ENCODE measurements at places on chromosomes 2 and 18.

- no peak for DNase-seq
Measured at GRCh38 chr2:42856891-42857632, 64.7 kb upstream of the HAAO start.

DNA sequence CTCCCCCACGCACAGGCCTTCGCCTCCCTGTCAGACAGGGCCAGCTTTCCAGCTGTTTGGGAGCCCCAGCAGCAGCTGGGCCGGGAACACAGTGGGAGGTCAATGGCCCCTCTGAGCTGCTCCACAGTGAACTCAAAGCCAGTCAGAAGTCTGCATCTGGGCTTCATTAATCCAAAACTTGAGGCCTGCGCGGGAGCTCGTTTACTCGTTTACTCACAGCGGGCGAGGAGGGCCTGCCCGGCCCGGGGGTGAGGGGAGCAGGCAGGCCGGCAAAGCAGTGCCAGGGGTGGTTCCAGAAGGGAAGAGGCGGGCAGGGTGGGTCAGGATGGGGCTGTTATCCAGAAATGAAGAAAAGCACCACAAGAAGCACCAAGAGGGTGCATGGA lies 36.8 kb upstream of the SEMA4C start:
- DNase-seq = no peak

DNA sequence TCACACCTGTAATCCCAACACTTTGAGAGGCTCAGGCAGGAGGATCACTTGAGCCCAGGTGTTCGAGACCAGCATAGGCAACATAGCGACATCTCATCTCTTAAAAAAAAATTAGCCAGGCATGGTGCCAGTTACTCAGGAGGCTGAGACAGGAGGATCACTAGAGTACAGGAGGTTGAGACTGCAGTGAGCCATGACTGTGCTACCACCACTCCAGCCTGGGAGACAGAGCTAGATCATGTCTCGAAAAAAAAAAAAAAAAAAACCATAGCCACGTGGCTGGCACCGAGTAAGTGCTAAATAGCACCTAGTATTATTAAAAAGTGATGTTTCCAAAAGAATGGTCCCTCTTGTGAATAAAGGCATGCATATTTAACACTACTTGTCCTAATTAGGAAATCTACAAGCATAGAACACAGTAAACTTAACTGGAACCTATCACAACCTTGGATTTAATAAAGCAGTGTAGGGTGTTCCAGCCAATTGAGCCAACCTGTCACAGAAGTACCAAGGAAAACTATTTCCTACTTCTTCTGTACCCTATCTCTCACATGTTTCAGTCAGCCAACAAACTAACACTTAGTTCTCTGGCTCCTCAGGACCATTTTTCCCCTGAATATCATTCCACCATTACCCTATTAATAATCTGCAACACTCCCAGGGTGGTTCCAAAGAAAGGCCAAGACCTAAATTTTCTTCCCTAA lies 8.8 kb downstream of the RAB1A start:
- no peak for DNase-seq

DNA sequence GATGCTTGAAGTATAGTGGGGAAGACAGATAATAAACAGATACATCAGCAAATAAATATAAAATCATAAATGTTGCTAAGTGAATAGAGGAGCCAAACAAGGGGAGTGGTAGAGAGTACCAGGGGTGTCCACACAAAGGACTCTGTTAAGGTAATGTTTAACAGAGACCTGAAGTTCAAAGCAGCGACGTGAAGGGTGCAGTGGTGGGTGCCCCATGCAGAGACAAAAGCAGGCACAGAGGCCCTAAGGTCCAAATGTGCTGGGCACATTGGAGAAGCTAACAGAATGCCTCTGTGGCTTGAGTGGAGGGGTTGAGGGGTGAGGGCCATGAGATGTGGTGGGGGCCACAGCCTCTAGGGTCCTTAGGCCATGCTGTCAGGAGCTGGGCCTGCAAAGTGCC lies 109.1 kb downstream of the POLE4 start:
- no peak for DNase-seq

DNA sequence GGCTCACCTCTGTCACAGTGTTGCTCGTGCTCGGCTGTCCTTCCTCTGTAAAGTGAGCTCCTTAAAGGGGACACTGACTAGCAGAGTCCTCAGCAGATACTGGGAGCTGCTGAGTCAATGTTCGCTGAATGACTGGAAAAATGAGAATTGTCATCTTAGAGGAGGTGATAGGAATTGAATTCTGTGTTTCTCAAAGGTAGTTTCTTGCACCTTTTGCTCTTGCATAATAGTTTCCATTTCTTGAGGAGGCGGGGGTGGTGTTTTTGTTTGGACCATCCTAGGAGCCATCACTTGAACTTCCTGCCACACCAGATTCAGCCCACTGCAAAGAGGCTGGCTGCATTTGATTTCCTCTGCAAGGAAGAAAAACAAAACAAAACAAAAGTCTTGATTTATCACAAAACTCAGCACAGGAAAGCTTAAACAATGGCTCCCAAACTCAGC lies 11.4 kb upstream of the RFX8 start:
- peak; percentile 31 for DNase-seq

DNA sequence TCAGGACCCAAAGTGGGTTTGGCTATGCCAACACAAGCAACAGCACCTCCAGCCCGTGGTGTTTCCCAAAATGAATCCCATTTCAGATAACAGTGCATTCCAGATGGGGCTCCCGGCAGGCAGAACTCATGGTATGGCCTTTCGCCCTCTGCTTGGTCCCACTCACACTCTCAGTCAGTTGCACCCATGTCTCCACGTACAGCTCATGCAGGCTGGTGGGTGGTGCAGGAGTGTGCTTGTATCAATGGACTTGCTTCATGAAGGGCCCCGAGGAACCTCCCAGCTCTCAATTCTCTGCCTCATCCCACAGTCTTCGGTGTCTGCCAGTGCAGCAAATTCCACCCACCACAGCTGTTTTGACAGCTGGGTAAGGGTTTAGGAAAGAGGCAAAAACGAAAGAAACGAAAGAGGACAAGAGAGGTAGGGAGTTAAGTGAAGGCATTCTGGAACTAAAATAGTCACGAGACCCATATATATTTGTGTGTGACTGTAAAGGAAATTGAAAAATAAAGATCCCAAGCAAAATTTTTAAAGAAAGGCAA lies 278.1 kb downstream of the DCDC2C start:
- DNase-seq = no peak

DNA sequence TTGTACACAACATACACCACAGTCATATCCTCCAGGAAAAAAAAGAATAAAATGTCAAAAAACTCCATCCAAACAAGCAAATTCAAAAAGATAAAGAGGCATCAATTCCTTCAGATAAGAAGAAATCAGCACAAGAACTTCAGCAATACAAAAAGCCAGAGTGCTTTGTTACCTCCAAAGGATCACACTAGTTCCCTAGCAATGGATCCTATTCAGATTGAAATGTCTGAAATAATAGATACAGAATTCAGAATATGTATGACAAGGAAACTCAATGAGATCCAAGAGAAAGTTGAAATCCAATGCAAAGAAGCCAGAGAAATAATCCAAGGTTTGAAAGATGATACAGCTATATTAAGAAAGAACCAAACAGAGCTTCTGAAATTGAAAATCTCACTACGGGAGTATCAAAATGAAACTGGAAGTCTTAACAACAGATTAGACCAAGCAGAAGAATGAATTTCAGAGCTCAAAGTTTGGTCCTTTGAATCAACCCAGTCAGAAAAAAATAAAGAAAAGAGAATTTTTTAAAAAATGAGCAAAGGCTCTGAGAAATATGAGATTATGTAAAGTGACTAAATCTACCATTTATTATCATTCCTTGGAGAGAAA lies 80.6 kb downstream of the TRABD2A start:
- no peak for DNase-seq

DNA sequence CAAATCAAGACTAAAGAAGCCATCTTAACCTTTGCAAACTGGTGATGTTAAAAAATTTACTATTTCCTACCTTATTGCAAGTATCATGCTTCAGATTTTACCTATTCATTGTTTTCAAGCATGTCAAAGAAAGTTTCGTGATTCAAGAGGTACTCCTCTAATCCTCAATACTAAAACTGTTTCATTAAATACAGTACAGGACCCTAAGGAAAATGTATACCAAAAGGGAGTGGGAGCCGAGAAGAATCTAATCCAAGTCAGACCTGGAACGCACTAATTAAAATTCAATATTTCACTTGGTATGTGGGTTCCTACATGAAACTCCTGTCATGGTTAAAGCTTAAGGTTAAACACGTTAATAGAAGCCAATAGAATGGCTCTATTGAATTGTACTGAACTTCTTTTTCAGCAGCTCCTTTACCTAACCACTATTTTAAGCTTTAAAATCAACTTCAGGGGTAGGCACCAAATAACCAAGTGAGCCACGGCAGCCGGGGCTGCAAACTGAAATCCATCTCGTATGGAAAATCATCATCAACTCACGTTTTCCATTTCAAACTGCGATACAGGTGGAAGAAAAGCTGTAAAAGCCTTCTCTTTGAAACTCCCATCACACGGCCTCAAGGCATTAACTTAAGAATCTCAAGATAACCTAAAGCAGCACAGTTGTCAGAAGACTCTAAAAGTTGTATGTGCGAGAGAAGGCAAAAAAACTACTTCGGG lies 188.8 kb downstream of the ZEB2 start:
- peak; percentile 2 for DNase-seq

GRCh38 chr2:177058747-177059146 lies 153.8 kb upstream of the HNRNPA3 start:
- no peak for DNase-seq

- no peak for DNase-seq
Measured at GRCh38 chr18:77815666-77816338, 566.2 kb downstream of the GALR1 start.

DNA sequence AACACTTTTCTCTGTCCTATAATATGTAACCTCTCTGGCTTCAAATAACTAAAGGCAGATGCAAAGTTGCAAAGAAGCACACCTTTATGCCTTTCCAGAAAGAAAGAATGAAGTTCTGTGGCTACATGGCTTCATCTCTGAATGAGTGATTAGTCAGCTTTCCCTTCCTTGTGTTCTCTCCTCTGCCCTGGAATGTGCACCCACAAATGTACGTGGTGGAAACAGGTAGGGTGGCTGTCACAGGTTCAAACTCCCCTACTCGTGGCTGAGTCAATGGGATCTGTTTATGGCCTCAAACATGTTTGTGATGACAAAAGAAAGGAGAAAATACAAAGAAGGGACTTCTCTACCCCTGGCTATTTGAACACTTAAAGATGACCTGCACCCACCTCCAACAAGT lies 55.5 kb upstream of the ACVR2A start:
- no peak for DNase-seq

- no peak for DNase-seq
Measured at GRCh38 chr2:26522325-26522724, 44.4 kb upstream of the OTOF start.

- DNase-seq = no peak
Measured at GRCh38 chr2:217231212-217231611, 371.3 kb upstream of the TNP1 start.

GRCh38 chr2:202758128-202758527 lies 113.4 kb downstream of the ICA1L start:
- no peak for DNase-seq

DNA sequence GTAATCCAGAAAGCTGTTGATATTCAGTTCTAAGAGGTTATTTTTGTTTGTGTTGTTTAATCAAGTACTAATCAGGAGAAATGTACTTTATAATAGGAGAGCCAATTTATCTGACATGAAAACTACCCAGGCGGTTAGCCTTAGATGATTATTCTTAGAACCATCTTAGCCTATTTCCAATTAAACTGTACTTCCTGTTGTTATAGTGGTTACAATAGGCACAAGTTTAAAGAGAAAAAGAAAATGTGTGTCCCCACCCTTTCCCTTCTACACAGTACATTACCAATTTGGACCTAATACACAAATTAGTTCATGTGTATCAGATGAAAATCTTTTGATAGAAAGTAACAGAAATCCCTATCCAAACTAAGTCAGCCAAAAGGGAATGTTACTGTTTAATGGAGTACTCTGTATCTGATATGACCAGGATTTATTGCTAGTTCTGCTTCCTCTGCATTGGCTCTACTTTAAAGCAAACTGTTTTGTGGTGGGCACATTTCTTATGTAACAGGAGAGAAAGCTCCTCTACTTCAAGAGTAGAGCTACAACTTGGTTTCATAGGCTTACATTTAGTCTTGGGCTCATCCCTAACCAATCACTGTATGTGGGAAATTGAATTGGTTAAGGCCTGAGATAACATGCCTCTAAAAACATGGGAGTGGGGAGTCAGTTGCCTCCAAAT lies 217.9 kb downstream of the UBE2E3 start:
- DNase-seq = no peak

DNA sequence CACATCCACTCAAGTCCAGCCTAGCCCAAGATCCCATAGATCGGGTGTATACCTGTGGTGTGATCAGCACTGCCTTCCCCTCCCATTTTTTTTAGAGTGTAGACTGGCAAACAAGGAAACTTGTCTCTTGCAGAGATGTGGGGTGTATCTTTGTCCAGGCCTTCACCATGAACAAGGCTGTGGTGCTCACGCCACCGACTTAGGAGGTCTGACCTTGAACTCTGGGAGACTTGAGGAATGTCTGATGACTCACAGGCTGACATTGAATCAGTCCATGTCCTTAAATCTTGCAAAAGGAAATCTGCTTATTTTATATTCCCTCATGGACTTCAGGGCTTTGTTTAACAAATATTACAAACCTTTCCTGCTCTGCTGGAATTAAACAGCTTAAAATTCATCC lies 4.5 kb upstream of the CTIF start:
- DNase-seq = no peak

- no peak for DNase-seq
Measured at GRCh38 chr2:43774617-43775016, 778 bp downstream of the DYNC2LI1 start.

- DNase-seq = peak; percentile 56
Measured at GRCh38 chr2:196453613-196454047, 185.9 kb upstream of the CCDC150 start.

DNA sequence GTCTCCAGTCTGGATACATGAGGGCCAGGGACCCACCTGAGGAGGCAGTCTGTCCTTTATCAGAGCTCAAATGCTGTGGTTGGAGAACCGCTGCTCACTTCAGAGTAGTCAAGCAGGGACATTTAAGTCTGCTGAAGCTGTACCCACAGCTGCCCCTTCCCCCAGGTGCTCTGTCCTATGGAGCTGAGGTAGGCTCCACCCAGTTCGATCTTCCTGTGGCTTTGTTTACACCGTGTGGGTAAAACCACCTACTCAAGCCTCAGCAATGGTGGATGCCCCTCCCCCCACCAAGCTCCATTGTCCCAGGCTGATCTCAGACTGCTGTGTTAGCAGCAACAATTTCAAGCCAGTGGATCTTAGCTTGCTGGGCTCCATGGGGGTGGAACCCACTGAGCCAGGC lies 731.4 kb upstream of the HS6ST1 start:
- no peak for DNase-seq
